Activated CD8-positive, alpha-beta T cell treated with anti-CD3 and anti-CD28 coated beads for 36 hours (primary cell): ENCODE measurements at places on chromosomes 6 and 20. TPM values are rescaled to one million over a fixed set of nuclear protein-coding genes. Genes with fewer than 3 reads are reported as not detected.

Gene OR2B6
- total RNA-seq = not detected

Gene CDS2
- total RNA-seq = 34.7 TPM

Gene TREML2
- 8.2 TPM for total RNA-seq

Gene CBLN4
- not detected for total RNA-seq

Gene KIAA1755
- not detected for total RNA-seq

Gene HAO1
- not detected for total RNA-seq

GRCh38 chr20:1371830-1372539, 20.9 kb downstream of the FKBP1A start:
- H3K27me3 ChIP-seq = no peaks in the 10 kb centered on the region
- peak overlapping the region; percentile 62 for H3K27ac ChIP-seq
- peaks cover 60% of the 10 kb centered on the region for H3K4me1 ChIP-seq
- H3K36me3 ChIP-seq = peaks cover 68% of the 10 kb centered on the region
- no peak for DNase-seq
- no peak overlapping the region for H3K4me3 ChIP-seq

DNA sequence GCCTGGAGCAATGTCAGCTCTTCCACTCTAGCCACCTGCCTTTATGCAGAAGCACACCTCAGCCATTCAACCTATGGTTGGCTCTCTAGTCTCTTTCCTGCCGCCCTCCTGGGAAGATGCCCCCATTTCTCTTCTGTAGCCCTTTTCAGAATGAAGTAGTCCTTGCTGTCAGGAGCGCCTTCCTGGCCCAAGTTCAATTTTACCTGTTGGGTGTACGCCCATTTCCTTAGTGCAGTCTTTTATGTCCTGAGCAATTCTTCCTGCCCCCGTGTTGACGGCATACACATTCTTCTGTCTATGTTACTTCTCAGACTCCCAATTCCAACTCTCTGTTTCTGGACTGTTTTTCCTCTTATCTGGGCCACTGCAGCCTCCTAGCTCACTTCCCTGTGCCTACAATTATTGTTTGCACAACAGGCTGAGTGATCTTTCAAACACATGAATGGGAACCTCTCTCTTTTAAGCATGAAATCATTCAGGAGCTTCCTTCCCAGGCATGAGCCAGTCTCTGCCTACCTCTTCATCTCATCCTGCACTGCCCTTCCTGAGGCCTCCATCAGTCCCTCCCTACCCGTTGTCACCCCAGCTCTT, 389.2 kb downstream of the CD83 start:
- H3K36me3 ChIP-seq = no peaks in the 10 kb centered on the region
- H3K4me1 ChIP-seq = peaks cover 10% of the 10 kb centered on the region
- H3K4me3 ChIP-seq = no peak overlapping the region
- H3K27me3 ChIP-seq = peaks cover 9% of the 10 kb centered on the region
- H3K27ac ChIP-seq = no peak overlapping the region

DNA sequence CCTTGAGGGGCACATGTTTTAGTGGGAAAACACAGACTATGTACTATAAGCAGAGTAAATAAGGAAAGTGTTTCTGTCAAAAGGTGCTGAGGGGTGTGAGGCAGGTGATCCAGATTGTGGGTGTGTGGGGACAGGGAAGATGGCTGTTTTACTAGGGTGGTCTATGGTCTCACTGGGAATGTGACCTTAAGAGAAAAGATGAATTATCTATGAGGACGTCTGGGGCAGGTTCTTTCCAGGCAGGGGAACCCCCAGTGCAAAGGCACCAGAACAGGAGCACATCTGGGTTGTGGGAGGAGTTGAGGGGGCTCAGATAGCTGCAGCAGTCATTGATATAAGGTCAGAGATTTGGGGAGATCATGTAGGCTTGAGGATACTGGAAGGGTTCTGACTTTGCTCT, 18.2 kb upstream of the POLR1H start:
- H3K27ac ChIP-seq = peak overlapping the region; percentile 3
- no peak for DNase-seq
- peaks cover 15% of the 10 kb centered on the region for H3K36me3 ChIP-seq

- H3K36me3 ChIP-seq = peaks cover 3% of the 10 kb centered on the region
- no peak overlapping the region for H3K4me3 ChIP-seq
- peak overlapping the region; percentile 82 for H3K27ac ChIP-seq
- no peaks in the 10 kb centered on the region for H3K27me3 ChIP-seq
These were observed 317.0 kb downstream of the CDC5L start for GRCh38 chr6:44704240-44705150.

GRCh38 chr20:56808117-56808725, 179.1 kb downstream of the TFAP2C start:
- no peak overlapping the region for H3K4me3 ChIP-seq
- H3K4me1 ChIP-seq = no peaks in the 10 kb centered on the region
- no peak overlapping the region for H3K27ac ChIP-seq
- no peak for DNase-seq
- no peaks in the 10 kb centered on the region for H3K36me3 ChIP-seq
